Vagina (tissue), 2 donors: ENCODE measurements at places on chromosomes 5 and 9. TPM values are rescaled to one million over a fixed set of nuclear protein-coding genes. Genes with fewer than 3 reads are reported as not detected.

Gene OMD
- 10.3 TPM for total RNA-seq

Gene C5orf58
- total RNA-seq: not detected

Gene SYK
- total RNA-seq: 12.0 TPM

Gene CSF1R
- total RNA-seq: 21.4 TPM

Gene NDUFS6
- total RNA-seq: 26.8 TPM

Gene IFNA2
- total RNA-seq: not detected

Gene CCL27
- total RNA-seq: not detected

Gene GPRIN1
- total RNA-seq: 0.49 TPM

Gene SUSD3
- 25.0 TPM for total RNA-seq

Gene LRRC70
- total RNA-seq: 9.6 TPM

Gene SOX30
- total RNA-seq: not detected

Gene TTC39B
- 13.3 TPM for total RNA-seq

Gene KIF27
- total RNA-seq: 6.1 TPM

Gene EGFLAM
- total RNA-seq: 15.2 TPM

Gene SPINK5
- 235 TPM for total RNA-seq

Gene CD14
- total RNA-seq: 48.4 TPM

Gene FAM221B
- not detected for total RNA-seq

Gene CMBL
- 5.9 TPM for total RNA-seq

Gene ZNF366
- total RNA-seq: 3.2 TPM

Gene SPATA31E1
- not detected for total RNA-seq

Gene GRIN1
- 0.74 TPM for total RNA-seq

Gene MZB1
- total RNA-seq: not detected

Gene NR5A1
- total RNA-seq: 1.2 TPM
